MCF 10A (cell line): ENCODE measurements at places on chromosomes 7 and 10. TPM values are rescaled to one million over a fixed set of nuclear protein-coding genes. Genes with fewer than 3 reads are reported as not detected.

GRCh38 chr7:155764438-155764793 is 47.8 kb downstream of the SHH start:
- no peak for DNase-seq

The GPR15LG gene
- not detected in 2 replicates for total RNA-seq

- no peak for DNase-seq
Observed at GRCh38 chr10:132030898-132031463, 34.8 kb upstream of the JAKMIP3 start.

DNA sequence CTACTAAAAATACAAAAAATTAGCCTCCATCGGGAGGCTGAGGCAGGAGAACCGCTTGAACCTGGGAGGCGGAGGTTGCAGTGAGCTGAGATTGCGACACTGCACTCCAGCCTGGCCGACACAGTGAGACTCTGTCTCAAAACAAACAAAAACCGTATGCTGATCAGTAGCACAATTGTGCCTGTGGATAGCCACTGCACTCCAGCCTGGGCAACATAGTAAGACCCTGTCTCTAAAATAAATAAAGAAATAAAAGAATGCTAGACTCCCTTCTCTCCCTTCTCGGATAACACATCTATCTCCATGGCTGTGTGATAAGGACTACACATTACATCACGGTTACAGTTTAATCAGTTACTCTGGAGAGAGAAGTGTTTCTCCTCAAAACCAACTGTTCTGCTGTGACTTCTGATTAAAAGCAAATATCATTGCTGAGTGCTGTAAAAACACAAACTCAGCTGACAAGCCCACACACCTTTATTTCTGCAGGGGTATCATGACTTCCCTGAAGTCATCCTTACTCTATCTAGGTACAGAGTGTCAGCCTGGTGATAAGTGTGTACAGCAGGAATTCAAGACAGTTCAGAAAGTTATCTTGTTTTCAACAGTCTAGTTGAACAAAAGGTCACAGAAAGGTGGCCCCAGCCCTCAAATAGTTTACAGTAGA is 5.3 kb upstream of the ARHGAP19 start:
- DNase-seq = no peak

The SPDYE1 gene
- total RNA-seq = not detected in 2 replicates

The EPHA1 gene
- total RNA-seq = 0.89 and 1.2 TPM in 2 replicates

The STAMBPL1 gene
- 18.9 and 29.2 TPM in 2 replicates for total RNA-seq

DNA sequence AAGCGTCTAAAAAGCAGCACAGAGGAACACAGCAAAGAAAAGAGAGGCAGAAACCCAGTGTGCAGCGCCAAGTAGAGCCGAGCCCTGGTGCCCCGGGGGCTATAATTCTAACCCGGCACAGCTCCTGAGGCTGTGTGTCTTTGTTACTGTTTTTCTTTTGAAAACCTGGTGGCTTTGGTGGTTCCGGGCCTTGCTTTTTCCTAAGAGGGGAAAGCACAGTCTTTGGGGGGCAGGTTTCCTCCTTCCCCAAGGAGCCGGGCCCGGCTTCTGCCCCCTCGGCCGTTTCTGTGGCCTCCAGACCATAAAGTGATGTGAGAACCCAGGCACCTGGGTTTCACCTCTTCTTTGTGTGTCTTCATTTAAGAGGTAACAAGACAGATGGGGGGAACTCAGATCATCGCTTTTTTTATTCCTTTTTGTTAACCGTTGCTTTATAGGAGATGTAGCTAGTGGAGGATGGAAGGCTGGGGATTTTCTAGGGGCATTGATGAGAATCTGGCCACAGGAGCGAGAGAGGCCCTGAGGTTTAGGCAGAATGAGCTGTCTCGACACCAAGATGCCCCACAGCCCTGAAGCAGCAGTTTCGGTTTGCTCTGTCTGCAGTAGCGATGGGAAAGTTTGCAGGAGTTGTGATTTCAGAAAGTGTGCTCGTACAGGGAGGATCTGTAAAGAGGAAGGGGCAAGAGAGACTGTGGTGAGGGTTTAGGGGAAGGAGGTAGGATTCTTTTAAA is 367.8 kb upstream of the GALNT17 start:
- no peak for DNase-seq

The CTNNA3 gene
- 0.02 TPM in 1 of 2 replicates, not detected in the other for total RNA-seq

- no peak for DNase-seq
Observed at GRCh38 chr10:99326871-99327270, 2.3 kb upstream of the CNNM1 start.

The VSTM2A gene
- not detected in 2 replicates for total RNA-seq

- no peak for DNase-seq
Observed at GRCh38 chr10:126491476-126491875, 103.2 kb upstream of the ADAM12 start.

The SPACDR gene
- 0.49 and 0.74 TPM in 2 replicates for total RNA-seq

DNA sequence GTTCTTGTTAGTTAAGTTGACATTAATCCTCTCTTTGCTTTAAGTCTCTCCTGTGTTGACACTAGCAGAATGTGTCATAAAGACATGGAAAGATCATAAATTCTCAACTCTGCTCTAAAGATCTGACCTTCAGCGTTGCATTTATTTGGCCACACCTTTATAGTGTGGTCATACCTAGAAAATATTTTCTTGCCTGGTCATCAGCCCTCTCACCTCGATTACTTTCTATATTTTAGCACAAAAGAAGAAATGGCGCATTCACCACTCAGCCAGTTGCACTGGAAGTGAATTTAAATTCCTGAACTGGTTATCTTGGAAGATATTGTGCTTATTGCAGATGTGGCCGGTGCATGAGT is 96.7 kb upstream of the PDCD4 start:
- peak; percentile 32 for DNase-seq

DNA sequence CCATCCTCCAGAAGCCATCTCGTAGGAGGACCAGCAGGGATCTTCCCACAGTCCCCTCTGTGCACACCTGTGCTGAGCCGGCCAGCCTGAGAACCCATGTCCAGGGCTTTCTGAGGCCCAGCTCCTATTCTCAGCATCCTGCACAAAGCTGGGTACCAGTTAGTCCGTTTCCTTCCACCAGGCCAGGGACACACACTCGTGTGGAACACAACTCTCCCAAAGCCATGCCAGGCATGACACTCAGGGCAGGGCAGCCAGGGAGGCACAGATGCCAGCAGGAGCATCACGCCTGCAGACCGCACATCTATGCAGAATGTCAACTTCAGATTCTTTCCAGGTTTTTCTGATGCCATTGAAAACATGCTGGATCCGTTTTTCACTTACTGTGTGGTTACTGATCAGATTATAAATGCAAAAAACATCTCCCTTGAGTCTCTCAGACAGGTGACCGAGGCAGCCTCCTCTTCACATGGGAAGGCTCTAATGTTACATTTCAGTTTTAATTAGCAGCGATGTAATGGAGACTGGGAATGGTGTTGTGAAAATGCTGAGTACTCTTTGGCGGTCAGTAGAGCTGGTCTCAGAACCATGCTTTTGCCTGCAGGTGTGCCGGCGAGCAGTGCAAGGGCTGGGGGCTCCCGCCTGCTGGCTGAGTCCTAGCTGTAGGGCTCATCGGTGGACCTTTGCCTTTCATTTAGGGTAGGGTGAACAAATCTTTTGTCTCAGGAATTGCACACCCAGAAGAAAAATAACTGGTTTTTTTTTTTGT is 3.3 kb upstream of the SUN1 start:
- DNase-seq = no peak

The UTF1 gene
- not detected in 2 replicates for total RNA-seq

DNA sequence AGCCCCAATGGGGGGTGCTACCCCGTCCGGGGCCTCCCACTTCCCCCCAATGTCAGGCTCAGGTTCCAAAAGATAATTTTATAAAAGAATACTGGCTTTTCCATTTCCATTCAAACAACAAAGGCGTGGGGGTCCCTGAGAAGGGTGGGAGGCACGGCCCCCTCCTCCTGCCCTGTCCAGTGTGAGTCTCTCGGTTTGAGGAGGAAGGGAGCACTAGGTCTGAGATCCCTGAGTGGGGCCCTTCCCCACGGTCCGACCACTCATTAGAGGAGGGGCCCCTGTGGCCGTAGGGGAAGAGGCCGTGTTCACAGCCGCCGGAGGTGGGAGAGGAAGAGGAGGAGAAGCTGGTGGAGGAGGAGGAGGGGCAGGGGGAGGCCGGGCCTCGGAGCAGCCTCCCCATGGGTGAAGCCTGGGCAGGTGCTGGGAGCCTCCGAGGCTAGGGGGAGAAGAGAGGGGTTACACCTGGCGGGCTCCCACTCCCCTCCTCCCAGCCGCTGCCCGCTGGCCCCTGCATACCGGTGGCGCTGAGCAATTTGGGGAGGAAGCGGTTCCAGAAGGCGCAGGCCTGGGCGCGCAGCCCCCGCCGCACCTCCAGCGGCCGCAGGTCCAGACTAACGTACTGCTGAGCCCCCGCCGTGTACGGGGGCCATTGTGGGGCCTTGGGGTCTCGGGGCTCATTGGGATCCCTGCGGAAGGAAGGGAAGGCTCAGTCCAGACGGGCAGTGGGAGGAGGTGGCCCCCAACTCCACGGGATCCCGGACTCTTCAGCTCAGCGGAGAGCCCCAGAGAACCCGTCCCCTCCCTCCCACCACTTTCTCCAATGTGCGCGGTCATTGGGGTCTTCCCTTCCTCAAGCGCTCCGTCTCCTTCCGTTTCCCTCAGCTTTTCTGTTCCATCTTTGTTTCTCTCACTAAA is 1.4 kb upstream of the UFSP1 start:
- DNase-seq = no peak

DNA sequence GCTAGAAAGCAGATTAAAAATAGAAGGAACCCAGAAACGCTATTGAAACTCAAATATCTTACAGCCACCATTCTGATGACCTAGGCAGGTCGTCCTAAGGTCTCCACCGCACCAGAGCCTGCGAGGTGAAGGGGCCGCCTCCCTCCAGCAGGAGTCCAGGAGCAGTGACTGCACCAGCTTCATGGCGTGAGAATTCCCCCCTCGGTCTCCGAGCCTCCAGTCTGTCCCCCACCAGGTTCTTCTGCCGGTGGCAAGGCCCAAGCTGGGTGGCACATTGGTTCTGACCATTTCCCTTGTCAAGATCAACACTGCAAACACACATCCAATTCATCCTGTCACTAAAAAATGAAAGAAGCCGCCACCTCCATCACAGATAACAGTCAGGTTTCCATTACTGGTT is 98.7 kb downstream of the DIP2C start:
- no peak for DNase-seq

DNA sequence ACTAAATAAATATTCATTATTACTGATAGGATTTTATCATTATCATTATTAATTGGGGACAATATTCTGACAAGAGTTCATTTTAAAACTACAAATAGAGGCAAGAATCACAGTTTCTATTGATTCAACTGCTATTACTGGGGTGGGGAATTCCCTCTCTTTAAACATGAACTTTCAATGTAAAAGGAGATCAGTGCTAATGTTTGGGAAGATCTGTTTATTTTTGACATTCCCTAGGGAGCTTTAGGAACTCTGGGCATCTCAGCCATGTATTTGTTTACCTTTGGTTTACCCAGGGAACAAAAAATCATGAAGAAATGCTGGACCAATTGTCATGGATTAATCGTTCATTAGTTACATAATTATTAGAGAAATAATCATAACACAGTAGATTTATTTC is 443.2 kb upstream of the AKR1E2 start:
- no peak for DNase-seq

DNA sequence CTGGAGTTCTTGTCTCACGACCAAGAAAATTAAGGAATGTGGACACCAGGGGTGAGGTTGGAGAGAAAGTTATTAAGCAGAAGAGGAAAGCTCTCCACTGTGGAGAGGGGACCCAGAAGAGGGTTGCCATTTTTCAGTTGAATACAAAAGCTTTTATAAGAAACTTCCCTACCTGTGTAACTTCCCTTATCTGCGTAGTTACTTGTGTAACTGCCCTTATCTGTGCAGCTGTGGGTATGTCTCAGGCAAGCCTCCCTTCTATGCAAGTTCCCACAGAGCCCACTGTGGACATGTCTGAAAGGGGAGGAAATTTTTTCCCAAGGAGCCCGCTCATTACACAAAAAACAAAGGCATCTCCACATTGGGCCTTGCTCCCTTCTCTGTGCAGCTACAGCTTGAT is 94.9 kb downstream of the SVOPL start:
- no peak for DNase-seq

The HOXA5 gene
- 7.4 and 8.8 TPM in 2 replicates for total RNA-seq

GRCh38 chr7:47265621-47266020 is 316.3 kb downstream of the TNS3 start:
- no peak for DNase-seq

DNA sequence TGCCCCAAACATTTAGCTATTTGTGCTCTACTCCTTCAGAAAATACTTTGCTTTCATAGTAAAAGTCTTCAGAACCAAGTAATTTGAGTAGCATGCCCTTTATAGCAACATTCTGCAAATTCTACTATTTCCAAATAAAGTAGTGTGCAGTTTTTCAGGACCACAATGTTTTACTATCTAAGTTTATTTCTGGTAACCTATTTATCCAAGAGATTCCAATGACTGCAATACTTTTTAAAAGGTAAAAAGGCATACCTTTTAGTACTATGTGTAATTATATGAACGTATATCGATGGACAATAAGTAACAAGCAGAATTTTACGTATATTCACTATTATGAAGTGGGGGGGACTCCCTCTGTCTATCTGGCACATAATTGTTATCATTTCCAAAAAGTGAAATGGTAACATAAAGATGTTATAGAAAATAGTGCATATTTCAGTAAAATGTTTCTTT is 6.9 kb upstream of the CAV2 start:
- no peak for DNase-seq

The EPHB6 gene
- total RNA-seq = 0.79 and 1.4 TPM in 2 replicates

DNA sequence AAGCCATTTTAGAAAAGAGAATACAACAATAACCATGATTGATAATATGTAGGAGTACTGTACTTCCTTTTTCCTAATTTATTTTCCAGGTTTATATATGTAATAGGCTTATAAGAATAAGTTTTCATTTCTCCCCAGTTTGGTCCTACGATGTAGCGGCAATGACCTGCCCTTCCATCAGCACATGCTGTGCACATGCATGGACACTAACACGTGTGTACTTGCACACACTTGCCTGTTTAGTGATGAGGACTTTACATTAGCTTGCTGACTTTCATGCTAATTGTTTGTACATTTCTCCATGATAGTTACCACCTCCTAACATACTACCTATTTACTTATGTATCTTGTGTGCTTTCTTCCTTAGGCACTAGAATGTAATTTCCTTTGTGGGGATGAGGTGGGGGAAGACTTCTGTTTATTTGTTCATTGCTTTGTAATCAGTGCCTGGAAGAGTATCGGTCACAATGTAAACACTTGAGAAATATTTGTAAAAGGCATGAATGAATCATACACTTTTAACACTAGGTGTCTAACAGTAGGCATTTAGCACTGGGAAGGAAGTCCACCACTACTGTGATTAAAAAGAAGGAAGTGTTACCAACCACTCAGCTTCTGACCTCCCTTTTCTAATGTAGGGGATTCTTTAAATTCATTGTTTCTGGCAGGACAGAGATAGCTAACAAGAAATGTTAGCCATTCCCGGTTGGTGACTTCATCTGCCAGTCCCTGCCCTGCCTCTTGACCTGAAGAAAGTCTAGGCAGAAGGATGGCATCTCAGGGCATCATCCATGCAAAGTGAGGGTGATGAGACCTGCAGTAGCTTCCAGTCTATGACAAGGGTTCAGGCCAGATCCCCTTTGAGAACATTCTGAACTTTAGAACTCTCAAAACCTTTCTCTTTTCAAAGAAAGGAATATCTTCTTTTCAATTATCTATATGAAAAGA is 120.2 kb upstream of the RAB18 start:
- peak; percentile 73 for DNase-seq

- no peak for DNase-seq
Observed at GRCh38 chr7:77208416-77208815, 8.8 kb upstream of the FGL2 start.
